Heart left ventricle (tissue), 16 donors: ENCODE measurements at places on chromosomes 2 and 18.

- no peak for DNase-seq
Observed at GRCh38 chr2:223923976-223924375, 21.2 kb downstream of the WDFY1 start.

- no peak for DNase-seq
Observed at GRCh38 chr18:23718243-23718720, 29.0 kb downstream of the LAMA3 start.

DNA sequence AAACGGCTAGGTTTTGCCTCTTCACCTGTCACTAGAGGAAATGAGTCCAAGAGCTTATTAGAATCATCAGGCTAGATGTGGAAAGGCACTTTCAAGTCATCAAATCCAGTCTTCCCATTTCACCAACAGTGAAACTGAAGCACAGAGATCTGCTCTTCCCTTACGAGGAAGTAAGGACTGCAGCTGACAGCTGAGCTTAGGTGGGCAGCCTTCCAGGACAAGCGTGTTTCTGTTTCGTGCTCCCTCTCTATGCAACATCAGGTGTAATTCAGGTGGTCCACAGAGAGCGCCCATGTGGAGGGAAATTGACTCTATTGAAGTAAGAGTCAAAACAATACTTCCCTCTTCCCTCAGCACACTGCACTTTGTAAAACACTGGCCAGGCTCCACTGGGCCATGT, 5.5 kb downstream of the CYRIA start:
- DNase-seq = no peak

DNA sequence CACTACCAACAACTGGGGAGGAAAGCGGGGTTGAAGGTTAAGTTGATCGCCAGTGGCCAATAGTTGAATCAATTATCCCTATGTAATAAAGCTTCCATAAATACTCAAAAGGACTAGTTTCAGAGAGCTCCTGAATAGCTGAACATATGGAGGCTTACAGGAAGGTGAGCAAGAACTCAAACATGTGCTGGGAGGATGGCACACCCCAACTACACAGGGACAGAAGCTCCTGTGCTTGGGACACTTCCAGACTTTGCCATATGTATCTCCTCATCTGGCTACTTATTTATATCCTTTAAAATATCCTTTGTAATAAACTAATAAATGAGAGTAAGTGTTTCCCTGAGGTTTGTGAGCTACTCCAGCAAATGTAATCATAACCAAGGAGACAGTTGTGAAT, 115.7 kb downstream of the HNMT start:
- DNase-seq = no peak

DNA sequence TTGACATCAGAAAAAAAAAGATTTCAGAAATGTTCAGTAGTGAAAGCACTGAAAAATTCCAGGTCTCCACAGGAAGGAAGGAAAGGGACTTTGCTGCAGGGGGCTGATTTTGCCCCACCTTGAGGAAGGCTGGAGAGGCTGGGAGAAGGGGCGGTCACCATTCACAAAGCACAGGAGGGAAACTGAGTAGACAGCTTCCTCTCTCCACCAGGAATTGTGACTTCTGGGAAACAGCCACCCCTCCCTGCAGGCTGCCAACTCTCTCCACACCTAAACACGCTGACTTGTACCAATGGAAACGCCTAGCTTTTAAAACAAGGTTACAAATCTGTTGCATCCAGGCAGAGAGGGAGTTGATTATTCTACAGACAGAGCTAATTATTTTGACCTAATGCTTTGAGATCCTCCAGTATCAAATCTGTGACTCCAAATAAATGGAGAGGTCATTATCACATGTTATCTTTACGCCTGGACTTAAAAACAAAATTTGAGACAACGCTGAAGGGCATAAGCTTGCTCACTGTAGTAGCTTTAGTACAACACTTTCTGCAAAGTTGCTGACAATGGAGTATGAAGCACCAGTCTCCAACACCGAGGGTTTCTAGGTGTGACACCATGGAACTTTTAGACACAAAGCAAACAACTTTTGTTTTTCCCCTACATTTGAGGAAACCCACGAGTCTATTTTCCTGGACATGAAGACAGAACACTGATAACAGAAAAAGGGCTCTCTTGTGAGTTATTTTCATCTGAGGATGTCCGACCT, 42.7 kb downstream of the EPHA4 start:
- DNase-seq = peak; percentile 54

DNA sequence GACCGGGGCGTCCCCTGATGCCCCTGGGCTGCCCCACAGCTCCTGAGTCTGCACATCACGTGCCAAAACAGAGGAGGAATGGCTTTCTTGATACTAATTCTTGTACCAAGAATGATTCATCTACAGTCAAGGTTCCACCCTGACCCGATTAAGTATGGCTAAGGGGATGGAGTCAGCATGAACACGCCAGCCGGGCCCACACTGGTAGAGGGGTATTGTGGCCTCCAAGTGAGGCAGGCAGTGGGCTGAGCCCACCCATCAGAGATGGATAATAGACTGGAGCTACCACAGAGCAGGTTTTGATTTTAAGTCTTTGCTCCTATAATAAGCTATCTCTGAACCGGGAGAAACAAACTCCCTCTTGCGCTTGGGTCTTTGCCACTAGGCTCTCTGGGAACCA, 17.9 kb upstream of the GNAL start:
- no peak for DNase-seq

GRCh38 chr18:43115076-43115921, at the start of gene RIT2:
Gene RIT2, minus strand, starts transcription at chr18:43115685.
- no peak for DNase-seq

DNA sequence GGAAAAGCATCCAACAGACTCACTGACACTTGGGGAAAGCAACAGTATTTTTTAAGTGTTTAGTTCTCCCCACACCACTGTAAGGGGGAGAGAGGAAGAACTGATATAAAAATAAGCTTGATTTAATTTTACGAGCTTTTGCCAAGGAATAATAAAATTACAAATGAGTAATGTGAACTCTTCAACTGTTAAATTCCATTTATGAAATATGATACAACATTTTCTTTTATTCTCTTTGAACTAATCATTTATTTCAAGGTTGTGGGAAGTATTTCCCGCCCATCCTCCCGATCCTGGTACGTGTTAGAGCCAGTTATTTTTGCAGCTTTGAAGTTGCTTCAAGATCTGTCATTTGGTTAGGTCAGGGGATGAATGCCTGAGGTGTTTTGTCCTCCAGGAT, 35.2 kb downstream of the WDPCP start:
- DNase-seq = no peak

DNA sequence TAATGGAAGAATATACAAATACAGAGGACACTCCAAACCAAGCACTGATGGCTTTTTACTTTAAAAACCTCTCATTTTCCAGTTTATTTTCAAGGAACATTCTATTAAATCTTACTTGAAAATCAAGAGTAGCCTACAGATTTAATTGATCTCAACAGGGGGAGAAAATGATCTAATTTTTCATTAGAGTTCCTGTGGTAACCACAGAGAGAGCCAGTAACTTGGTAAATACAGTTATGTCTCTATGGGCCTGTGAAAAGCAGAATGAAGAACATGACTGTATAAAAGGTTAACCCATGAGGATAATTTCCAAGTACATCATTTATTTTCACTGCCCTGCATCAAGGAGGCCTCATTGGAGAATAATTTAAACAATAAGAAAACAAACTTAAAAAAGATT, 39.8 kb upstream of the ITPRID2 start:
- no peak for DNase-seq

- DNase-seq = no peak
Observed at GRCh38 chr2:96423828-96424227, 81.3 kb downstream of the NEURL3 start.

- DNase-seq = no peak
Observed at GRCh38 chr2:217396586-217396985, 536.7 kb upstream of the TNP1 start.

GRCh38 chr18:58800582-58800981, 64.1 kb upstream of the ZNF532 start:
- no peak for DNase-seq

DNA sequence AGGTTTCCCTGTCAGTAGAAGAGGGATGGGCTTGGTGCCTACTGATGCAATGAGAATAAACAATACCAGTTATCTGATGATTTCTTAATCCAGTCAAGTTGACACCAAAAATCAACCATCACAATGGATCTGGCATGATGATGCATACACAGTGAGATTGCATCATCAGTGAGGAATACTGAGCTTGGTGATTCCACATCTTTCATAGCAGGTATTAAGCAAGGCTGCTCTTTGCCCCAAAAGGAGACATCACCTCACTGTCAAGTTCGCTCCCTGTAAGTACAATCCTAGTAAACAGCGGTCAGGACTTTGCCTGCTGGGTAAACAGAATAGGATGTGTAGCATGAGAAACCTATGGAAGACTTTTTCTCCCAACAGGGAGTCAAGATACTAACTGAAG, 282.7 kb upstream of the CDH2 start:
- DNase-seq = no peak

DNA sequence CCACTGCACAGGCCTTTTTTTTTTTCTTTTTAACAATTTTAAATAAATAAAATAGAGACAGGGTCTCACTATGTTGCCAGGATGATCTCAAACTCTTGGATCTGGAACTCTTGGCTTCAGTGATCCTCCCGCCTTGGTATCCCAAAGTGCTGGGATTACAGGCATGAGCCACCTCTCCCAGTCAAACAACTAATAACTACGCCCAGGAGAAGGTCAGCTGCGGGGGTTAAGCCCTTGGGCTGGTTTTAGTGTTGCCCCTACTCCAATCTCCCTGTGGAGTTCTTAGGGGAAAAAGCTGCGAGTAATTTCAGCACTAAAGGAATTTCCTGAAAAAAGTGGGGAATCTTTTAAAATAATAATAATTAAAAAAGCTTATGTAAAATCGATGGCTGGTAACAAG, 96.4 kb upstream of the XPO1 start:
- DNase-seq = no peak

- no peak for DNase-seq
Observed at GRCh38 chr2:98605076-98605475, 3.2 kb downstream of the COA5 start.

DNA sequence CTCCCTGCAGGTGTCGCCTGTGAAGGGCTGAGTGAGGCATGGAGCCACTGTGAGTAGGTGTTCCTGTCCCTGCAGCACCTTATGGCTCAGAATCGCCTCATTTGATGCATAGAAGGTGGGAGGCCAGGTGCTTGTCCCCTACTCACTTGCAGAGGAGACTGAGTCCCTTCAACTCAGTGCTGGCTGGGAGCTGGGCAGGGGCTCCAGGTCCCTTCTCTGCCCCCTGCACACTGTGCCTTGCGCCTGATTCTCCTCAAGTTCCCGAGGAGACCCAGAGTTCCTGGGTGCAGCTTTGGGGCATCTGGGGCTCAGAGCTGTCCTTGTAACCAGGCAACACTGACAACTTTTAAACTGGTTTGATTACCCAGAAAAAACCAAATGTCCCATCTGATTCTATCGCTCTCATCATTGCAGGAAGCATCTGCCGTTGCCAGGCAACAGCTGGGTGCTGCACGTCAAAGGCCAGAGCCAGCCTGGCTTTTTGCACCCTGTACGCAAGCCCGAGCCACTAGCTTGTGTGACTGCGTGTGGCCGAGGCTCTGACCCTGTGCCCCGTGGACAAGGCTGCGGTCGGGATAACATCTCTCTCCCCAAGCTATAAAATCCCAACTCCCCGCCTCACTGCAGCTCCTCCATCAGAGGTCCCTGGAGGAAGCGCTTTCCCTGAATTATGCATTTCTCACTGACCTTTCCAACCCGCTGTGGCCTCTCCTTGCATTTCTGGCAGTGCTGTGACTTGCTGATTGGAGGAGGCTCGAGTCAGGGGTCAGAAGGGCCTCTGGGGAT, 130.8 kb upstream of the HDAC4 start:
- DNase-seq = no peak

DNA sequence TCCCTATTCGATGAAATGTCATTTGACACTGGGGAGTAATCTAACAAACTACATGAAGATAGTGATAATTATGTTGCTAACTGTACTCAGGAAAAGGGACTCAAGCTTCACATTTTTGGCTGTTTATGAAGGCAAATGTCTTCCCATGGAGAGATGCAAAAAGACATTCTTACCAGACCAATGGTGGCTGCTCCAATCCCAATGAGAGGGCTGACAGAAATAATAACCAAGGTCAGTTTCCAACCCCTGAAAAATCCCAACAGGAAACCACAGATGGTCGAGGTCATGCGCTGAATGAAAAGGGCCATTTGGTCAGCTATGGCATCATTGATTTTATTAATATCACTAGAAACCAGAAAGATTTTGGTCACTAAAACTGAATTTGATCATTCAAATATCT, 37.6 kb downstream of the ABCB11 start:
- DNase-seq = no peak

- DNase-seq = no peak
Observed at GRCh38 chr18:63725682-63726480, 23.1 kb downstream of the SERPINB11 start.

GRCh38 chr18:61939046-61939674, 46.4 kb upstream of the RNF152 start:
- DNase-seq = no peak

- DNase-seq = no peak
Observed at GRCh38 chr2:135948642-135949355, 36.6 kb downstream of the DARS1 start.

- no peak for DNase-seq
Observed at GRCh38 chr2:181850936-181851560, 40.5 kb upstream of the ITPRID2 start.

GRCh38 chr2:157329524-157329923, 3.9 kb upstream of the ERMN start:
- no peak for DNase-seq

GRCh38 chr2:127425540-127426490, 7.6 kb downstream of the PROC start:
- DNase-seq = no peak

GRCh38 chr2:69774984-69775982, 33.3 kb downstream of the ANXA4 start:
- DNase-seq = no peak

GRCh38 chr2:11156396-11157075, 1.3 kb downstream of the SLC66A3 start:
- DNase-seq = no peak

GRCh38 chr2:6139916-6140315, 447.7 kb downstream of the SOX11 start:
- DNase-seq = no peak

GRCh38 chr18:12076424-12077140, 17.1 kb upstream of the ANKRD62 start:
- no peak for DNase-seq

GRCh38 chr2:98751748-98752147, 20.8 kb upstream of the MGAT4A start:
- no peak for DNase-seq

DNA sequence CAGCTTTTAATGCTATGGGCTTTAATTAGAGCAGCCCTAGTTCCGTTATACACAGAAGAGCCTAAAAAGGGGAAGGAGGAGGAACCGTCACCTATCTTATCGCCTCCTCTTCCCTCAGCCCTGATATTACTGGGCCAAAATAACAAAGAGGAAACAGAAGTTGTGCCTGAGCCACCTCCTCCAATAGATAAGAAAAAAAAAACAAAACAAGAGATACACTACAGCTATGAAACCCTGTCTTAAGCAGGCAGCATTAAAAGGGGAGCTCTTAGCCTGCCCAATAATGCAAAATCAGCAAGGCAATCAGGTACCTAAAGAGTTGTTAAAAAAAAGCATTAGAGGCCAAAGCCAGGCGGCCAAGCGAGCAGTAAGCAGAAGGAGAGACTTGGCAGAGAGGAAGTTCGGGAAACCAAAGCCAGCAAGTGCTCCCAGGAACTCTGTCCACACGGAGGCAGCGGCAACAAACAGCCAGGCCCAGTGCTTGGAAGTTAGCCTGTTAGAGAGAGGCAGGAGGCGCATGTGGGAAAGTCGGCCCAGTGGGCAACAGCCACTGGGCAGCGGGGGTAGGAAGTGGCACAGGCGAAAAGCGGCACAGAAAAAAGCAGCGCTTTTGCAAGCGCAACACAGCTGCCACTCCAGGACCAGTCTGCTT, 41.8 kb upstream of the PDK1 start:
- DNase-seq = no peak
